ENCODE measurements at places on chromosomes 6 and 20.
A peak's percentile ranks its signal among the peaks of the same experiment; 100 is the strongest.

DNA sequence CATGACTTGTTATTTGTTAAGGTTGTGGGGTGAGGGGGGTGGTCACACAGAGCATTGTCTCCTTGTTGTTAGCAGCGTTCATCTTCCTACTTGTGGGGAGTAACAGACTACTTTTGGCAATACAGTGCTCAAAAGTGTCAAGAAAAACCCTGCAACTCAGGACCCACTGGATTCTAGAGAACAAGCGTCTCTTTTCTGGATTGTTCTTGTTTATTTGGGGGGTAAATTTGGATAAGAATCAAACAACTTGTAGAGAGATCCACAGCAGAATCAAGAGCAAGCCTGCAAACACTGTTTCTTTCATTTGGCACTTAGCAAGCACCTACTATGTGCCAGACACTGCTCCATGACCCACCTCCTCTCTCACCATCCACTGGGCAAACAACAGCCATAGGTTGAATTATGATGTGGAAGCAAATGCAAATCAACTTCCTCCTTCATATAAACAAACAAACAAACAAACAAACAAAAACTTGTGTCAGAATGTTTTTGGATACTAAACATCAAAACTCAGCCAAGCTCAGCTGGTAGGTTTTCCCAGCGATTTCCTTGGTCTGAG is 4.0 kb upstream of the NR2E1 start:
- DNase-seq, result no peak

DNA sequence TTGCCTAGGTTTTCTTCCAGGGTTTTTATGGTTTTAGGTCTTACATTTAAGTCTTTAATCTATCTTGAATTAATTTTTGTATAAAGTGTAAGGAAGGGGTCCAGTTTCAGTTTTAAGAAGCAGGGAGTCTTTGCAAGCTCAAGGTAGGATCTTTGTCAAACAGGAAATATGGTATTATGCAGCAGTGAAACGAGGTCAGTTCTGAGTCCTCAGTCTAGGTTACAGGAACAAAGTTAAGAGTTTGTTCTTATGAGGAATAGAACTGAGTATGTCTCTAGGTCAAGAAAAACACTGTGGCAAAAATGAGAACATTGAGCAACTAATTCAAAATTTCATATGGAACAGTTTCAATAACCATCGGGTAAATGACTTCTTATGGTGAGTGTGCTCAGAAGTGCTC is 63.6 kb downstream of the GCLC start:
- no peak for DNase-seq

GRCh38 chr20:62765432-62766070 is 30.7 kb upstream of the MRGBP start:
- no peak for DNase-seq

- DNase-seq, result no peak
Observed at GRCh38 chr20:59728722-59729430, 124.5 kb downstream of the PHACTR3 start.

GRCh38 chr6:93727447-93727846 is 308.1 kb upstream of the EPHA7 start:
- DNase-seq, result no peak

- DNase-seq, result no peak
Observed at GRCh38 chr20:47143657-47144056, 212.8 kb downstream of the ZMYND8 start.

- DNase-seq, result no peak
Observed at GRCh38 chr6:159107451-159108260, 61.5 kb upstream of the FNDC1 start.

DNA sequence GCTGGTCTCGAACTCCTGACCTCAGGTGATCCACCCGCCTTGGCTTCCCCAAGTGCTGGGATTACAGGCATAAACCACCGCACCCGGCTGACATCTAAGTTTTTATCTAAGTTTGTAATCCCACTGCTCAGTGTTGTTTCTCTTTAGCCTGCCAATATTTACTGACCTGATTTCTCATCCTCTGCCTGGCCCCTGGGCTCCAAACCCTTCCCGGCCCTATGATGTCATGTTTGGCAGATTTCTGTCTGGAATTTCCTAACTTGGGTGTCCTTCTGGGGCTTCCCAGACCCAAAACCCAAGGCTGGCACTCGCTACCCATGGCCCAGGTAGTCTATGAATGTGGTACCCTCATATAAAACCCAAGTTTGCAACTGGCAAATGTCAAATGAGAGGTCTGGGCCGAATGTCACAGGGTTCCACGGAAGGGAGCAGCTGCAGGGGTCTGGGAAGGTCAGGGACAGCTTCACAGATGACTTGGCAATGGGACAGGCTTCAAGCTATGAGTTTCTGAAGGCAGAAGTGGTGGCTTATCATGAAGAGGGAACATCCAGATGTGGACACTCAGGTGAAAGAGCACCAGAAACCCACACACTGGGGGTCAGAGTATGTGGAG is 54.9 kb downstream of the TMEM170B start:
- no peak for DNase-seq

GRCh38 chr6:10177704-10178103 is 237.2 kb downstream of the TFAP2A start:
- no peak for DNase-seq

GRCh38 chr6:1053586-1053985 is 258.3 kb upstream of the FOXQ1 start:
- no peak for DNase-seq

GRCh38 chr6:7324520-7324919 is 11.5 kb upstream of the SSR1 start:
- no peak for DNase-seq

- DNase-seq, result no peak
Observed at GRCh38 chr6:139392794-139393193, 18.3 kb upstream of the CITED2 start.

DNA sequence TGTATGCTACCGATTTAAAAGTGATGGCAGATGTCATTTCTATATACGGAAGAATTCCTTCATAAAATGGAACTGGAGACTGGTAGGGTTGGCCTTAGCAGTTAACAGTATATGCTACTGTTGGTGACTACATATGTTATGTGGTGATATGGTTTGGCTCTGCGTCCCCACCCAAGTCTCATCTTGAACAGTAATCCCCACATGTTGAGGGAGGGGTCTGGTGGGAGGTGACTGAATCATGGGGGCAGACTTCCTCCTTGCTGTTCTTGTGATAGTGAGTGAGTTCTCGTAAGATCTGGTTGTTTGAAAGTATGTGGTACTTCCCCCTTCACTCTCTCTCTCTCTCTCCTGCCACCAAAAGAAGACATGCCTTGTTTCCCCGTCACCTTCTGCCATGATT is 29.6 kb downstream of the RGS17 start:
- no peak for DNase-seq

DNA sequence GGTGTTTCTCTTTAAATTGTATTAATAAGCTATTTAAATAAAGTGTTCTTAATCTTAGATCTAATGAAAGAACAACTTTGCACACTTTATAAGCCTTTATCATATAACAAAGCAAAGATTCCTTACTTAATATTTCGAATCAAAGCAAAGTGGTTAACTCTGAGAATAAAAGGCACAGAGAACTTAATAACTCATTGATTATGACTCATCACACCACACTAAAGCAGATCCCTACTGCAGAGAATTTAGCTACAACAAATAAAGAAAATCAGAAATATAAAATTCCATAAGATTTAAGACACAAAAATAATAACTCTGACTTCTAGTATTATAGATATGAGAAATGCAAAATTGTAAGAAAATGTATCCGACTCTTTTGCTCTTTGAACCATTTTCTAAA is 135.6 kb upstream of the RUNX2 start:
- DNase-seq, result no peak

- peak; percentile 13 for DNase-seq
Observed at GRCh38 chr6:14211562-14211942, 94.0 kb downstream of the CD83 start.

GRCh38 chr6:81895511-81896185 is 143.2 kb upstream of the TENT5A start:
- peak; percentile 65 for DNase-seq

- DNase-seq, result no peak
Observed at GRCh38 chr6:123677897-123678296, 41.1 kb upstream of the TRDN start.

DNA sequence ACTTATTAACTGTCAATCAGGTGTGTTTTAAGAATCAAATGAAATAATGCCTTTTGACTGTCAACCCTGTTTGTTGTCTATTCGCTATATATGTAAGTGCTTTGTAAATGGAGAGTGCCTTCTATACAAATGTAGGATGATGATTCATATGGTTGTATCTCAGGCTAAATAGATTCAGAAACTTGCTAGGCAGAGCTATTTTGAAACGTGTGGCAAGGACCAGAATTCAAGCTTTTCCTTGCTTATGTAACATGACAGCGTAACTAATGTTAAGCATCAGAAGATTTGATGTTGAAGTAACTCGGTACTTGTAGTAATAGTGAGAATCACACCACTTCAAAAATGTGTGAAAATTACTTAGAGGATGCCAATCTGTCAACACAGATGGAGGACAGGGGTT is 3.4 kb downstream of the OGFRL1 start:
- no peak for DNase-seq

GRCh38 chr20:57412347-57413029 is 21.3 kb downstream of the RBM38 start:
- no peak for DNase-seq

DNA sequence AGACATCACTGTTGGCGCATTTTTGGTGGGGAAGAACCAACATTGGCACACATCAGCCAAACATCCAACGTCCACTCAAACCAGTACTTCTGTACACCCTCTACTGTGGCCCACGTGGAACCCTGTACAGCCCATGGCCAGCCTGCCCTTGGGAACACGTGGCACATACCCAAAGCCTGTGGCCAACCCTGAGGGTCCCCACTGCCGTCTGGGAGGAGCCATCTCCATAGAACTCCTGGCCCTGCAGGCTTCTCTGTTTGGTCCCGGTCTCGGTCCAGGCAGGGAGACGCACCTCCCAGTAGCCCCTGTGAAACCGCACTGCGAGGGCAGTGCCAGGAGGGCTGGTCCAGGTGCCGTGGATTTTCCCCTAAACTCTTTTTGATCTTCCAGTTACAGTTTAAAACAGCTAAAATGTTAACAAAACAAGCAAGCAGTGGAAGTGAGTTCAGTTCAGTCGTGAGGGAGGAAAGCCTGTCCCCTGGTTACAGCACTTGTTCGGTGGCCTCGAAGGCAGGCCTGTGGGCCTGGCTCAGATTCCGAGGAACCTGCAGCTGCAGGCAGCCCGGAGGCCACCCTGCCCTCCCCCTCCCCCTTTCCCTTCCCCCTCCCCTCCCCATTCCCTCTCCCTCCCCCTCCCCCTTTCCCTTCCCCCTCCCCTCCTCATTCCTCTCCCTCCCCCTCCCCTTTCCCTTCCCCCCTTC is 233.7 kb downstream of the DLL1 start:
- no peak for DNase-seq

DNA sequence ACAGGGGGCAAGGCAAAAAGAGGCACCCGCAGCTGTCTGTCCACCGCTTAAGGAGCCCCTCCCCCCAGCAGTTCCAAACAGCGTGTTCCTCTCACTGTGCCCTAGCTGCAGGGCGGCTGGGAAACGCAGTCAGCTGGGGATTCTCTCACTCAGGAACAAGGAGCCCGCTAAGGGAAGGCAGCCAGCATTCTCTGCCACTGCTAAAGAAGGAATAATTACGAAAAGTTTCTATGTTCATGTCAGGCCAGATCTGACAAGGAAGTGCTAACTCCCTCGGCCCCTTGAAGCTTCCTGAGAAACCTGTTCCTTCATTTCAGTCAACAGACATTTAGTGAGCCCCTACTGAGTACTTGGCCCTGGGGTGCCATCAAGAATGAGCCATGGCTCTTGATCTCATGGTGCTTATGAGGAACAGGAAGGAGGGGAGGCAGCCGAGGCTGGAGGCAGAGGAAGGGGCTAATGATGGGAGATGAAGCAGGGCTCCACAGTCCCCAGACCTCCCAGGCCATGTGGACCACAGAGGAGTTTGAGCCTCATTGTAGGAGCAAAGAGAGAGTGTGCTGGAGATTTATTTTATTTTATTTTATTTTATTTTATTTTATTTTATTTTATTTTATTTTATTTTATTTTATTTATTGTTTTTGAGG is 101.7 kb upstream of the PMEPA1 start:
- DNase-seq, result no peak

DNA sequence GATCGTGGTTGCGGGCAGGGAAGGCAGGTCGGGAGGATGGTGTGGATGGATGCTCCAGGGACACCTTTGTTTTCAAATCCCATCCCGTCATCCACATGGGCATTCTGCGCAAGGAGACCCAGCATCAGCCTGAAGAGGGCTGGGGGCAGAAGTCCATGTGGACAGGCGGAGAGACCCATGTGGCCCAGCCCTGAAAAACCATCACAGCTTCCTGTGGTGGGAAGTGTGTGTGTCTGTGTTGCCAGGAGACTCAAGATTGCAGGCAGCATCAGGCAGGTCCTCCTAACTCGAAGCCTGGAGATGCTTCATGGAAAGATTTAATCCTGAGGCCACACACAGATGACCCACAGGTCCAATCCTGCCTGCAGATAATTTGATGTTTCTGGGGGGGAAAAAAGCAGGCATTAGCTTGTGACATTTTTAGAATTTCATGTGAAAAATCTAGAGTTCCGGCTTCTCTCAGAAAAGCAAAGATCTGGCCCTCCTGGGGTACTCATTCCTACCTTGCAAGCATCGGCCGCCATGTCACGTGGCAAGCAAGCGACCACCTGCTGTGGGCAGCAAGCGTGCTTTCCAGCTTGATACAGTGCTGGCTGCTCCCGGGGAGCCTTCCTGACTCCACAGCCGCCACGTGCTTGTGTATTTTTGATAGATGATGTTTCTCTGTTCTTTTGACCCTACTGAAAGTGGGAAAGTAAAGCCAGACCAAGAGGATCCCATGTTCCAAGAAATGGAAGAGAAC is 25.8 kb downstream of the BCAS4 start:
- no peak for DNase-seq

- no peak for DNase-seq
Observed at GRCh38 chr6:156857573-156857972, 80.4 kb downstream of the ARID1B start.

- no peak for DNase-seq
Observed at GRCh38 chr6:163526346-163526745, 111.8 kb downstream of the QKI start.

GRCh38 chr6:42021847-42022754 is 28.2 kb upstream of the TAF8 start:
- DNase-seq, result no peak

DNA sequence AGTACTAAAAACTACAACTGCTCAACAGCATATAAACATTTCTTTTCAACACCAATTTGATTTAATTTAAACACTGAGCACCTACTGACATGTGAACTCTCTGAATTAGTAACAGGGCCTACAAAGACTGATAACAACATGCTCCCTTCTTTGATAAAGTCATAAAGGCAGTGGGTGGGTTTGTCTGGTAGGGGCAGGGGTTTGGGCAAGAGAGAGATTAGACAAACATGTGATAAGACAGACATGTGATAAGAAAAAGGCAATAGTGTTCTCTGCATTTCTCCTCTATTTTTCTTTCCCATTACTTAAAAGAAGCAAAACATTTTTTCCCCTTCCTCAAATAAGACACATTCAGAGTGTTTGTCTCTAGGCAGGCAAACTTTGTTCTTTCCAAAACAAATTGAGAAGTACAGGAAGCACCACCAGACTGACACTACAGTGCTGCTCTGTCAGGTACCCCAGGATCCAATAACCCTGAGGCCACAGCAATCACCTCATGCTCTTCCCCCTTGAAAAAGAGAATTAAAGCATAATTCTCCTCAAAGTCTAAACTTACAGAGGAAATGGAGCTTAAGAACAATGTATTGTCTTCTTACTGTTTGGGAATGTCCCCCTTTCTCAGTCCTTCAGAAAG is 11.9 kb downstream of the C6orf52 start:
- no peak for DNase-seq

GRCh38 chr20:37233548-37234253 is 27.9 kb downstream of the GHRH start:
- no peak for DNase-seq

- no peak for DNase-seq
Observed at GRCh38 chr6:4774715-4775493, 1.3 kb upstream of the CDYL start.
